ENCODE measurements at places on chromosomes 2 and 18.

- no peak for DNase-seq
These were observed 1485.4 kb upstream of the CELF4 start for GRCh38 chr18:39051013-39051412.

DNA sequence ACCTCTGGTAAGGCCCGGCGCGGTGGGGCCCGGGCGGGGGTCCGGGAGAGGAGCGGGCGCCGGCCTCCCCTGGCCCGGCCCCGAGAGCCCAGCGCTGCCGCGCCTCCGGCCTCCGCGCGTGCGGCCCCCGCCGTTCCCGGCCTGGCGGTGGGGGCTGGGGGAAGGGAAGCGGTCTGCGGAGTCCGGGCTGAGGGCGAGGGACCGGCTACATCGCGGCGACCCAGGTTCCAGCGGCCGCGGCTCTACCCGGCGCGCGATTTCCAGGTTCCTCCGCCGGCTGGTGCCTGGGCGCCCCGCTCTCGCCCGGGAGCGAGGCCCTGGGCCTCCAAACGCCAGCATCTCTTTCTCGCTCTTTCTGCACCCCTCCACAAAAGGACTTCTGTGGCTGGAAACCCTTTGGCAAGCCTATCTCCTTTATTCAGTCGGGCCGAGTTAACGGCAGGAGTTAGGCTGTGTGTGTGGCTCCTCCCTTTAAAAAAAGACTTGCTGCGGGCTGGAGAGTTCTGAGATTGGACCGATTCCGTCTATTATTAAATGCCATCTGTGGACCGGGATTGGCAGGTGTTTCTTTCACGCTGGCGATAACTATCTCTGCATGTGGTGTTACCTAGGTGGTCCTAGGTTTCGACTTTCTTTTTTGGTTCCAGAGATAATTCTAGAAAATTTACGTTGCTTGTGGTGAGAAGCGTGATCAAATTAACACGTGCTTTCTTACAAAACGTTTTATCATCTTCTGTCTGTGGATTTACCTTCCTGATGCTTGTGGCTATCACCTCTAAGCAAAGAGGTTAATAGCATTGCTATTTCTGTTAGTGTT is 592 bp downstream of the ME2 start:
- no peak for DNase-seq

DNA sequence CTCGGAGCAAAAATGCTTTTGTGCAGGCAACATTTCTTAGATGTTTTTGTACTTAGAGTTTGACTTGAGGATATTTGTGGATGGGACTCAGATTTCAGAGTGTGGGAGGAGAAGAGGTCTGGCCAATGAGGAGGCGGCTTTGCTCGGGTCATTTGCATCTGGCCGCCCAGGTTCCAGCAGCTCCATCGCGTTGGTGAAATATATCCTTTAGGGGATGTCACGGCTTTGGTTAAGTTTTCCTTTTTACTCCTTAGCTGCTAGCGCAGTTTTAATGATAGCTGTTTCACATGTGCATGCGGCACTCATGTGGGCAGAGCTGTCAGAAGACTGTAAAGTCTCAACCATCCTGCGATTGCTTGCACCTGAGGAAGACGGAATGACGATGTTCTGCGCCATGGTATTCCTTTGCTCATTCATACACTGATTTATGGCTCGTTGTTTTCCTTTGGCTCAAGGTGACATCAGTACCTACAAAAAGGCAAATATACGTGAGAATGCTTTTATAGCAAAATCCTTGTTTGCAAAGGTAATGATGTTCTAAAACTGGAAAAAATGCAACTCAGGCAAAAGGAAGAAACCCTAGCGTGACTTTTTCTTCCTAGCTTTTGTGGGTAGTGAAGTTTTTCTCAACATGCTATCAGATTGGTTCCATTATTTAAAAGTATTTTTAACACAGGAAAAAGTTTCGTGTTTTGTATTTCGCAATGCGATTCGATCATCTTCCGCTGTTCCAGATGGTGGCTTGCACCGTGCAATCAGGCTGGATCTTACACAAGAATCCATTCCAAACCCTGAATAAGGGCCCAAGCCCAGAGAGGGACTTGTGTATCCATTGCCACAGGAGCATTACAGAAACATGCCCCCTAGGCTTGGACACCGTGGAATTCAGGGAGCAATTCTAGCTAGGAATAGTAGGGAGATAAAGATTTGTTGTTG is 70.5 kb upstream of the ZNF516 start:
- no peak for DNase-seq

- DNase-seq, result peak; percentile 13
These were observed 76.9 kb upstream of the GCFC2 start for GRCh38 chr2:75787532-75788132.

DNA sequence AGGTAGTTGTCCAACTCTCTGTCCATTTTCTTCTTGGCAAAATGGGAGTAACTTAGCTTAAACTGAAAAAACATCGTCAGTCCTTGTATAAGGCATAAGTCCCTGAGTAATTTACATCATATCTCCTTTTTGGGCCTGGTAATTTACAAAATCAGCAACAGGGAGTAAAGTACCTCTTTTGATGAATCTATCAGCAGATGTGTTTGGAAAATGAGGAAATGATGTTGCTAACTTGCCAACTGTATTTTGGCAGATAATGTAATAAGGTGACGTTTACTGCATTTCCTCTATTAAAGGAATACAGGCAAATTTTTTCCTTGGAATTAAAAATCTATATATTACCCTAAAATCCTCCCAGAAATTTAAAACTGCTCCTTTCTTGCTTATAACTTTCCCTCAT is 29.2 kb downstream of the ANKRD44 start:
- no peak for DNase-seq
